ENCODE measurements at places on chromosomes 11 and 22.

DNA sequence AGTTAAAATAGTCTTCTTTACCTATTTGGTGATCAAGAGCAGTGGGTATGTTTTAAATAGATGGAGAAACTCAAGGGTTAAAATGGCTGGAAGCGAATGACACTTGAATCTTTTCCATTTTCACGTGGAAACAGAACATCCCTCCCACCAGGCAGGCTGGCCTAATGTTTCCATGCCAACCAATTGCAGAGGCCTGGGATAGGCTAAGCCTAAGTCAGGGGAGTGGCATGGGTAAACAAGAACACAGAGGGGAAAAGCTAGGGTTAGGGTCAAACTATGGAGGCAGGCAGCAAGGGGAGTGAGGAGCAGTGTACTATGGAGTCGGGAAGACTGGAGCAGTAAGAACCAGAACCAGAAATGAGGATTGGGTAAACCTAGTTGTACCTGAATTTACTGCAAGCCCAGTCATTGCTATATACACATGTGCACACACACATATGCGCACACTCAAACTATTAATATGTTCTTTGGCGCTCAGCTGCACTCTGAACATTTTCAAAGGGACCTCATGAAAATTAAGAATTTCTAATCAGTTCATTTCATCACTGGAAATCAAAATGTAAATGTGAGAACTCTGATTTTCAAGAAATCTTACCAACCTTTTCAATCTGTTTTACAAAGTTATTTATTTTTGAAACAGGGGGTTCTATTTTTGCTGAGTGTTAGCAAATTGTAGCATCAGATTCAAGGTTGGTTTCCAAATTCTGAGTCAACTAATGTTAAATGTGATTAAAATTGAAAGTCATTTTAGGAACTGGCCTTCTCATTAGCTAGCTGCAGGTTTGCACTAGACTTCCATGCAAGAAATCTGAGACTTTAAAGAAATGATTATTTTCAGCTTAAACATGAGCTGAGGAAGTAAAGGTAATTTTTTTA is 327.0 kb upstream of the CCDC90B start:
- no peak for DNase-seq

- DNase-seq, result no peak
Measured at GRCh38 chr22:30404307-30404706, 7.5 kb downstream of the SEC14L2 start.

- DNase-seq, result peak; percentile 10
Measured at GRCh38 chr11:59680287-59681154, 11.7 kb upstream of the PATL1 start.

DNA sequence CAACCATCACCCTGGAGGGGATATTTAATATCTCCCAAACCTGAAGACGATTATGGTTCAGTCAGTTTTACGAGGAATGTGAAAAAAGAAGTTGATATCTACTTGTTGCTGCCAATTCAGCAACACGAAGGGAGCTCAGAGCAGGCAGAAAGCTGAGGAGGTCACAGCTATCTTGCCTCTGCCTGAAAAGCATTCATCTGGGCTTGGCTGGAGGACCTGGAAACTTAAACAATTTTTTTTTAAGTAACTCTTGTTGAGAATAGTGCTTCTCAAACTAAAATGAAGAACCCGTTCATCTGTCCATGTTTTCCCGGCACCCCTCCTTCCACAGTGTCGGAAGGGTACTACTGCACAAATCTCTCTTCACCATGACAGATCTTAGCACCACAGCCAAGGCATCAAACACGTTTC is 98.9 kb downstream of the MICAL3 start:
- no peak for DNase-seq

- no peak for DNase-seq
Measured at GRCh38 chr22:48217596-48217995, 1455.1 kb downstream of the TBC1D22A start.
